ENCODE measurements at places on chromosomes 3 and 15. TPM values are rescaled to one million over a fixed set of nuclear protein-coding genes. Genes with fewer than 3 reads are reported as not detected.

DNA sequence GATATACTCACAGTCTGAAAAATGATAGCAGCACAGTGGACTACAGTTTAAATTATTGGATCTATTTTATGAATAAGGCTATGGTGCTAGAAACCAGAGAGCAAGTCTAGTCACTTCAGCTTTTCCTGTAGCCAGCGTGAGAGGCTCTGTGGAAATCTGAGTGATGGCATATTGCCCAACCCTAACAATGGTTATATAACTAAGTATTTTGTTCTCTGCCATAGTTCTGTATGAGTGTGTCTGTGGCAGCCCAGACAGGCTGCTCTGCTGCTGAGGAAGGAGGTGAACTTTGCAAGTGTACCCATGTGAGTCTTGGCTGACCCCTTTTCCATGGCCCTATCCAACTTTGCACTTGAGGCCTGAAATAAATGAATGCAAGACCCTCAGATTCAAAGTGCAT lies 105.7 kb downstream of the LRTM1 start:
- DNase-seq, result peak; percentile 9

GRCh38 chr3:69772152-69772867 lies 33.0 kb downstream of the MITF start:
- DNase-seq, result no peak

DNA sequence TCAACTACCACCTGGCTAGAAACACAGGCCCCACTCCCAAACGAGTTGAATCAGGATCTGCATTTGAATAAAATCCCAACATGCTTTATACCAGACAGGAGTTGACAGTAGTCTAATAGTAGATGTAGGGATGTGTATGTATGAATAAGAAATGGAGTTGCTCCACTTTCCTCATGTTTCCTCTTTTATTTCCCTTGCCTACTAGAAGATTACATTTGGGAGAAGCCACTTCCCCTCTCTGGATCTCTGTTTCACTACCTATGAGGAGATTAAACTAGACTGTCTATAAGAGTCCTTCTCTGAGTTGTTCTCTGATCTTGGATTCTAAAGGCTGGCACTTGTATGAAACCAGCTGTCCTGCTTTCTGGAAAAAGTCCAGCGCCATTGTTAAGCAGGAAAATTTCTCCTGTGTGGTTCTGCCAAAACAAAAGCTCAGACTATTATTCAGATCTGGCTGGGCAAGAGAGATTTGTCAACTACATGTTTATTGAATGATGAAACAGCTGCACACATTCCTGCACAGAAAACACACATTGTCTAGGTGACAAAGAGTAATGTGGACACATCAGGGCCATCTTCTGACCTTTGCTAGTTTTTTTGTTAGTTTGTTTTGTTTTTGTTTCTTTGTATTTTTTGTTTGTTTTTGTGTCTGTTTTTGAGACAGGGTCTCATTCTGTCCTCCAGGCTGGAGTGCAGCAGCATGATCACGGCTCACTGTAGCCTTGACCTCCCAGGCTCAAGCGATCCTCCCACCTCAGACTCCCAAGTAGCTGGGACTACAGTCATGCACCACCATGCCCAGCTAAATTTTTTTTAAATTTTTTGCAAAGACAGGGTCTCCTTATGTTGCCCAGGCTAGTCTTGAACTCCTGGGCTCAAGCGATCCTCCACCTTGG lies 29.9 kb downstream of the ACP3 start:
- DNase-seq, result peak; percentile 26

GRCh38 chr3:170976190-170976519 lies 50.4 kb downstream of the SLC2A2 start:
- DNase-seq, result no peak

DNA sequence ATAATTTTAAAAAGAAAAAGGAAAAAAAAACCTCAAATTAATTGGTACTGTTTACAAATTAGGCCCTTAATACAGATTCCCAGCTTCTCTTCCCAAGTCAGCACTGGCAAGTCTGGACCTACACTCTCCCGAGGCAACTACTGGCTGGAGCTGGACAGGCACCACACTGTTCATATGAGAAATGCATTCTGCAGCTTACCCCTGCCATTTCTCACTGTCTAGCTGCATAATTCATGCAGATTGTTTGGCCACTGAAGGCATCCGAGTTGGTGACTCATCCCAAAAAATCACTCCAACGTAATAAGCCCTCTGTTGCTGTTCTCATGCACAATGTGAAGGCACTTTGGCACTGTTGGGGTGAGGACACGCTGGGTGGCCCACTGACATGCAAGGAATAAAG lies 45.3 kb downstream of the ROPN1B start:
- DNase-seq, result peak; percentile 72

GRCh38 chr3:10474847-10475246 lies 30.5 kb downstream of the ATP2B2 start:
- DNase-seq, result no peak

GRCh38 chr15:44186705-44187104 lies 8.4 kb downstream of the FRMD5 start:
- no peak for DNase-seq

GRCh38 chr3:17065881-17066280 lies 181.1 kb downstream of the PLCL2 start:
- DNase-seq, result no peak

- no peak for DNase-seq
These were observed 606 bp downstream of the EIF2A start for GRCh38 chr3:150547045-150547741.

DNA sequence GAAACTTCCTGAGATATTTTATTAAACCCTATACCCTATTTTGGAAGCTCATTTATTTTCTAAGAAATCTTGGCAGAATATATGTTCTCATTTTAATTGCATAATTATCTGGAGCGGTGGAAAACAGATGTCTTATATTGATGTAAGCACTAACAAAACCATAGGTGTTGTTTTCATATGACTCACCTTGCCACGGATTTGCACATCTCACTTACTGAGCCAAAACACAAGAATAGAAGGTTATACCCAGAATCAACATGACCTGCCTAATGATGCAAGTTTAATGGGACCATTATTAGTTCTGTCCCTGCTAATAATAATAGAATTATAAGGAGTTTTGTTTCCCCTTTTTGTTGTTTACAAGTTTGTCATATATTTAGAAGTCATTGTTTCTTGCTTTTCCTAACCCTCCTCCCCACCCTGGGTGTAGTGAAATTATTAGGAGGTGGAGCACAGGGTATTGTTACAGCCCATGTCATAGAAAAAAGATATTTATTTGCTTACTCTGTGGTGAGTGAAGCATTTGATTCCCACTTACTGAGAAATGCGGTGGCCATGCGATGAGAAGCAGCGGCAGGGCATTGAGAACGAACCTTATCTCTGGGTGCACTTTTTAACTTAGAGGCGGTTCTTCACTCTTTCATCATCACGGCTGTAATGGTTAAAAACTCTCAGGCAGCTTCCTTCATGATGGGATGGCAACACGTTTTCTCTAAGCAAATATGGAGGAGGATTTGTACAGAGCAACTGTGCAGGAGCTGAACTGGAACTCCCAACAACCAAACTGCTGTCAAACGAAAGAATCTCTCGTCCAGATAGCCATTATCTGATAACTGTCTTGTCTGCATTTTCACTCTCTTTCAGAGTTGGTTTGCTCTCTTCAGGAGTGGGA lies 521 bp downstream of the IL5RA start:
- no peak for DNase-seq

DNA sequence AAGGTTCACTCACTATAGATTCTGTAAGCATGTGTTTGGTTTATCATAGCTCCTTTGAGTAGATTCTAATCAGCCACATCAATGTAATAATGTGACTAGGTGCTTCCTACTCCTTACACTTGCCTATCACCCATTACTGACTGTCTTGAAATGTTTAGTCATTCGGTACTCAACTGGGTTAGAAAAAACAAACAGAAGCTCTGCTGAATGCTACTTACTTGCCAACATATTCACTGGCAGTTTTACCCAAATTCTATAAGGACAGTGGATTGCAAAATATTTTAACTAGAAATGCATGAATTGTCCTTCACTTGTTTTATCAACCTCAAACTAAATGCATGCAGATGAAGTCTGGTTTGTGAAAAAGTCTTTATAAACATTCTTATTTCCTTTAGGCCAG lies 352.1 kb upstream of the ALCAM start:
- peak; percentile 6 for DNase-seq

- no peak for DNase-seq
These were observed 28.8 kb downstream of the CYP8B1 start for GRCh38 chr3:42846685-42847522.

DNA sequence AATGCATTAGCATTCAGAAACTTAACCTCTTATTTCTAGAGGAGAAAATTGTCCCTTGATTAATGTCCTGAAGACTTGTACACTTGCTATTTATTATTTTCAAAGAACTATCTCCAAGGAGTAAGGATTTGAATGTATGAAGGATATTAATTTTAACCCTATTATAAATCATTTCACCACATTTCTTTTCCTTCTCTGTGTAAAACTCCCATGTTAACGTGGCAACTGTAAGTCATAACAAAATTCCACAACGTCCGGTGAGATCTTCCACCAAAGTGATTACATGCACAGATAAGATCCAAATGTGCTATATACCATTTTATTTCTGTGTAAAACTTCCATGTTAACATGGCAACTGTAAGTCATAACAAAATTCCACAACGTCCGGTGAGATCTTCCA lies 229.1 kb upstream of the ARHGEF26 start:
- no peak for DNase-seq

DNA sequence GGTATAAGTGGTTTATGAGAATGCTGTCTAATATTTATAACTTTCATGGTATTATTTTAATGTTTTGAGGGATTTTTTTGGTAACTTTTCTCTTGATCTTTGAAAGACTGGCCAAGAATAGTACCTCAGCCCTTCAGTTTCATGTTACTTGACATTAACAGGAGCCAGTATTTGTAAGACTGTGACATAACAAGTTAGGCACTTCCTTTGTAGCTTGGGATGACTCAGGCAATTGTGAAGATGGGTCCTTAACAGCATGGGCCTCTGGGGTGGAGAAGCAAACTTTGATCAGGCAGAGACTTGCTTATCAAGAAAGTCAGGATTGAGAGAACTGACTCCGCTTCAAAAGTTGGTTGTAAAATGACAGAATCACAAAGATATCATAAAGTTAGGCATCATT lies 9.5 kb downstream of the LRRC49 start:
- DNase-seq, result peak; percentile 79

DNA sequence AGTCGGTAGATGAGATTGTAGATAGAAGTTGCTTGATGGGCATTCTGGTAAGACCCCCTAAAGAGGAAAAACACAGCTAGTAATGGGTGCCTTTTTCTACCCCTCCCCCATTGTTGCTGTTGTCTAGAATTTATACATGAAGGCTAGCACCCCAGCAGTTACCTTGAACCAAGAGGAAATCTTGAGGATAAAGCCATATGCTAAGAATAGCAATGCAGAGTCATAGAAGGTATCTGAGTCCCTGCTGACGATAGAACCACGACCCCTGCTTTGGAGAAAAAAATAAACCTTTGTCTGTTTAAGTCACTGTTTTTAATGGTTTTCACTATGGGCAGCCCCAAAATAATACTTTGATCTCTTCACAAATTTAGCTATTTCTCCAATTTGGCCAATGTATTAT lies 162.6 kb downstream of the THRB start:
- no peak for DNase-seq

GRCh38 chr3:140586311-140586710 lies 91.6 kb upstream of the TRIM42 start:
- DNase-seq, result no peak

- no peak for DNase-seq
These were observed 29.5 kb upstream of the ETV5 start for GRCh38 chr3:186138272-186138981.

EFCAB12 gene
- total RNA-seq, result not detected

PROK2 gene
- not detected for total RNA-seq

ROBO2 gene
- 0.42 TPM for total RNA-seq

PLCB2 gene
- 1.5 TPM for total RNA-seq

KLF15 gene
- 1.1 TPM for total RNA-seq

STARD5 gene
- total RNA-seq, result 3.7 TPM

GUCA1C gene
- total RNA-seq, result not detected

IQGAP1 gene
- 190 TPM for total RNA-seq

SHC4 gene
- total RNA-seq, result 3.0 TPM

OSBPL10 gene
- total RNA-seq, result 8.6 TPM

SNTN gene
- not detected for total RNA-seq

CP gene
- not detected for total RNA-seq

ARL14 gene
- total RNA-seq, result not detected

IL5RA gene
- total RNA-seq, result not detected

ACP3 gene
- not detected for total RNA-seq

FGF12 gene
- total RNA-seq, result 0.10 TPM
